ENCODE measurements at places on chromosomes 2 and 18.

GRCh38 chr2:64525317-64525613 lies 1.1 kb downstream of the AFTPH start:
- DNase-seq, result no peak

DNA sequence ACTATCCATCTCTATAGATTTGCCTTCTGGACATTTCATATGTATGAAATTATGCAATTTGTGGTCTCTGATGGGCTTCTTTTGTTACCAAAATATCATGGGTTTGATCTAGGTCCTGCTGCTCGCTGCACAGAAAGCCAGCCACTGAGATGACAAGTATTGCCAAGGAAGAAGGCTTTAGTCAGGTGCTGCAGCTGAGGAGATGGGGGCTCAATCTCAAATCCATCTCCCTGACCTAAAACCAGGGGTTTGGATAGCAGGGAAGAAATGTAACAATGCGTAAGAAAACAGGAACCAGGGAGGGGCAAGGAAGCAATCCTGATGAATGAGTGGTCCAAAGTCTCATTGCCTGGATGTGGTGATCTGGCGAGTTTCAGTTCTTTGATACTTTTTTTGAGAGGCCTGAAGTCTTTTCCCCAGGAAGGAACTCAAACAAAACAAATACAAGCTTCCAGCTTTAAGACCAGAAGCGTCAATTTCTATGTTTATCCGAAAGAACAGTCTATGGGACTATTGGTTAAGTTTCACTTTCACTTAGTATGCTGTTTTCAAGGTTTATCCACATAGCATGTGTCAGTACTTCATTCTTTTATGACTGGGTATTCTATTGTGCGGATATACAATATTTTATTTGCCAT lies 3.4 kb upstream of the CKAP2L start:
- DNase-seq, result no peak

GRCh38 chr2:17136877-17137276 lies 381.4 kb downstream of the RAD51AP2 start:
- no peak for DNase-seq

DNA sequence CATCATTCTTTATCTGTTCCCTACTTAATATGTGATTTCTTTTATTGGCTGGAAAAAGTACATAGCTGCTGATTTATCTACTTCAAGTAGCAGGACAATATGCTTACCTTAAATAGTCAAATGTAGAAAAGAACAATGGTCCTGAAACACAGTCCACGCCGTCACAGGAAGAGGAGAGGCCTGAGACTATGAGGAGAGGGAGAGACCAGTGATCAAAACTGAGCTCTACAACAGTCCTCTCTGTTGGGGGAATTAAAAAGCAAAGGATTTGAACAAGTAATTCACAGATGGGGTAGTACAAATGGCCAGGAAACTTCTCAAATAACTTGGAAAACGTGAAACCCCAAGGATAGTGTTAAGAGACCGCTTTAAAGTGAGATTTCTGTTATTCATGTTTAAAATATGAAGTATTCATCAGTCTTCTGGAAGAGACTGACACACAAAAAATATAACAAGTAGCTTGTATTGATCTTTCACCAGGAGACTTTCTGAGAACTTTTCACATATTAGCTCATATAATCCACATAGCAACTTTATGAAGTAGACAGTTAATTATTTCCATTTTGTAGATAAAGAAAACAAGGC lies 20.2 kb downstream of the SCYGR8 start:
- DNase-seq, result no peak

DNA sequence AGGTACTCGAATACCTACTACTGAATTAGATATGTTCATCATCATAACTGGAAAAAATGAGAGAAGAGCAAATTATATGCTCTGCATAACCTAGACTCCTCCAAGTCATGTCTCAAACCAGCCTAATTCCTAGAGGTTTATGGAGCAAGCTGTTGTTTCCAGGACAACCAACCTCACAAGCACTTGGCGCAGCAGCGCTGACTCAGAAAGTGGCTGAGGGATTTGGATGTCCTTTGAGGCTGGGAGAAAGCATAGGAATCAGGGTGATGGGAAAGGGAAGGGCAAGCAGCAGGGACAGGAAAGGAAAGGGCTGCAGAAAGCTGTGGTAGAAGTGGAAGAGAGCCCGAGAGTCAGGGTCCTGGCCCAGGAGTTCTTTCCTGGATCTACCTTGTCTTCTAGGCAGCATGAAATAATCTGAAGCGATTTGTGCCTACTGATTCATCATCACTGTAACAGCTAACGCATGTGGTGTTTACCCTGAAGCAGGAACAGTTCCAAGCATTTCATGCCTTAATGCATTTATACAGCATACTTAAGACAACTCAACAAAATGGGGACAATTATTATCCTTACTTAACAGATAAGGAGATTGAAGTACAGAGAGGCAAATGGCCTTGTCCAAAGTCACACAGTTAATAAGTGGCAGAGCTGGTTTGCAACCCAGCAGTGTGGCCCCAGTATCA lies 3.7 kb downstream of the PLEK start:
- DNase-seq, result no peak

DNA sequence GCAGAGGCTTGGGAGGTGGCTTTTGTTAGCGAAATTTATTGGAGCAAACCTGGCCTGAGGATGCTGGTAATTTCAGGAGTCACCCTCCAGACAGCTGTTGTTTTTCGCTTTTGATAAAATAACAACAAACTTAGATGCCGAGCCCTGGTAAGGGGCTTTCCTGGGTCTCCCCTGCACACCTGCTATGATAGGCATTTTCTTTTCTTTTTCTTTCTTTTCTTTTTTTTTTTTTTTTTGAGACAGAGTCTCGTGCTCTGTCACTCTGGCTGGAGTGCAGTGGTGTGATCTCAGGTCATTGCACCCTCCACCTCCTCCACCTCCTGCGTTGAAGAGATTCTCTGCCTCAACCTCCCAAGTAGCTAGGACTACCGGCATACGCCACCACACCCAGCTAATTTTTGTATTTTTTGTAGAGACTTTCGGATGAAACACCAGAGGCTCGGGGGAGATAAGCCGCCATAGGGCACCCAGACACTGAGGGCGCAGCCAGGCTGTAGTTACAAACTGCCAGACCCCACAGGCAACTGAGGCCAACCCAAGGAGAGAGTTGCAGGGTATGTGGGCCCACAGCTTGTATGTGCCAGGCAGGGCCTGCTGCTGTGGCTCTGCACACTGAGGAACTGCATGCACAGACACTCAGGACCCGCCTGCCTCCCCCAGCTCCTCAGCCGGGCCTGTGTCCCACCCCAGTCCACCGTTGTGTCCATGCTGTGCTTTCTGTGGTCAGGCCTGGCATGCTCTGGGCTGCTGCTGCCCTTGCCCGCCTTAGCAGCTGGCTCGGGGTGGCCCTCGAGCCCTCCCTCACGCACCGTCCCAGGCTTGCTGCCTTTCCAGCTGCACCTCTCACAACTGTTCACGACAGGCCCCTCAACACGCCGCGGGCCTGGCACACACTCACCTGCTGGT lies 3.9 kb downstream of the GYPC start:
- no peak for DNase-seq

DNA sequence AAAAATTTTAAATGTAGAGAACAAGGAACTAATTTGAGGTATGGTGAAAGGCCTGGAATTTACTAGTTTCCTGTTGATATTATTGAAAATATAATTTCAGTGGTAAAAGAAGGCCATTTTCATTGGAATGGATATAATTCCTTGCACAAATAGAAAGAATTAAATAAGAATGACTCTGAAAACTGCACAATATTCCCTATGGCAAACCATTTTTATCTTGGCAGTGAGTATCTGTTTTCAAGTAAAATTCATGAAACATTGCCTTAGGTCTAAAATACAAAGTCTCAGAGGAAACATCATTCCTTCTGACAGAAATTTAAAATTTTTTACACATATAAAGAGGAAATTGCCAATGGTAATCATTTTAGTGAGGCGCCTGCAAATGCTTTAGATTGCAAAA lies 1468.3 kb downstream of the LRP1B start:
- DNase-seq, result no peak

GRCh38 chr18:50700245-50701165 lies 119.3 kb downstream of the MRO start:
- DNase-seq, result no peak

- DNase-seq, result peak; percentile 7
Observed at GRCh38 chr2:72145289-72145657, 2.4 kb downstream of the CYP26B1 start.

- no peak for DNase-seq
Observed at GRCh38 chr2:150282357-150282756, 205.1 kb downstream of the RND3 start.

DNA sequence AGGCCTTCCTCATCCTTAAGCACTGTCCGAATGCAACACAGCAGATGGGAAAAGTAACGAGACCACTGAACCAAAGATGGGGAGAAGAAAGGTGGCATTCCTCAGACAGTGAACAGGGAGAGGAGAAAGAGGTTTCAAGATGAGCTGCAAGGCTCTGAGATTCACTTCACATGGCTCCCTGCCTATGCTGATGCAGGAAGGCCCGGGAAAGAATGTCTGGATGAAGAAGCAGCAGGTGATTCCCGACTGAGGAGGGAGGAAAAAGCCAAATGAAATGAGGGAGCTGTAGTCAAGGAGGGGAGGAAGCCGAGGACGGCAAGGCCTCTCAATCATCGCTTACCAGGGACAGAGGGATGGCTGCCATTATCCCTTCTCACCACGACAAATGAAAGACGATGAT lies 98.5 kb upstream of the BOD1L2 start:
- DNase-seq, result no peak

GRCh38 chr2:69796174-69796573 lies 33.3 kb upstream of the GMCL1 start:
- DNase-seq, result no peak

- DNase-seq, result peak; percentile 74
Observed at GRCh38 chr2:82317012-82317411, 2012.5 kb upstream of the LRRTM1 start.

DNA sequence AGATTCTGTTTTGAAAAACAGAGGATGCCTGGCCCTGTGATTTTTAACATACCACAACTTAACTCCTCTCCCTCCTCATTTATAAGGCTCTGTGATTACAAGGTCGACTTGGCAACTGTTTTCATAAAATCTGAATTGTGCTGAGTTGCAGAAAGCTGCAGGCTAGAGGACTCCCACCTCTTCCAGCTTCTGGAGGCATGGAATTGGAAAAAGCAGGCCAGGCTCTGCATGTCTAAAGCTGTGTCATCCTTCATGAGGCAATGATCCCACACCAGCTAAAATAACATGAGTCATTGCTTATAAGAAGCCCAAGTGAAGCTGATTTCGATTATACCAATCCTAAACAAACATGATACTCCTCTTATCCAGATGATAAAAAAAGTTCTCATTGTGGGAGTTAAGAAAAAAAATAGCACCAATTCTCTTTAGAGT lies 11.7 kb downstream of the ARHGAP28 start:
- no peak for DNase-seq

- no peak for DNase-seq
Observed at GRCh38 chr2:134244587-134244986, 9.3 kb upstream of the MGAT5 start.

DNA sequence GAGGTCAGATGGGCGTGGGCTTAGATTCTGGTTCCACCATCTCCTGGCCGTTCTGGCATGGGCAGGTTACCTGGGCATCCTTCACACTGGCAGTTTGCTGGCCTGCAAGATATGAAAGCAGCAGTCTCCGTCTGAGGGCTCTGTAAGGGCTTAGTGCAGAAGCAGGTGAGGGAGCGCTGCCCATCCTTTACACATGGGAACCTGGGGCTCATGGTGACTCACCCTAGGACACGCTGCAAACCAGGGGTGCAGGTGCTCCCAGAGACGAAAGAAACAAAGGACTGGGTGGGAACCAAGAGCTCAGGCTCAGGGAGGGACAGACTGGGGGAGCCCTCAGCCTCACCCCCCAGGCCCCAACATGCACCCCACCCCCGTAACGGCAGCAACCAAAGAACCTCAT lies 10.7 kb upstream of the ID2 start:
- DNase-seq, result no peak

DNA sequence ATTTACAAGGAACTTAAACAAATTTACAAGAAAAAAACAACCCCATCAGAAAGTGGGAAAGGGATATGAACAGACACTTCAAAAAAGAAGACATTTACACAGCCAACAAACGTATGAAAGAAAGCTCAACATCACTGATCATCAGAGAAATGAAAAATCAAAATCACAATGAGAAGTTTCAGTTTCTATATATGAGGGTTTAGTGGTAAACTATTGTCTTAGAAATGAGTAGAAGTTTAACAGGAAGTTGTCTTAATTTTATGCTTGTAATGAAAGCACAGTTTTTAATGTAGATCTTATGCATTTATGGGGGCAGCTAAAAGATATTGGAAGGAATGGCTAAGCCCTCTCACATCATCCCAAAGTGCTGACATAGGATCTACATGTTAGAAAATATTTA lies 325.4 kb downstream of the ERBB4 start:
- DNase-seq, result no peak

DNA sequence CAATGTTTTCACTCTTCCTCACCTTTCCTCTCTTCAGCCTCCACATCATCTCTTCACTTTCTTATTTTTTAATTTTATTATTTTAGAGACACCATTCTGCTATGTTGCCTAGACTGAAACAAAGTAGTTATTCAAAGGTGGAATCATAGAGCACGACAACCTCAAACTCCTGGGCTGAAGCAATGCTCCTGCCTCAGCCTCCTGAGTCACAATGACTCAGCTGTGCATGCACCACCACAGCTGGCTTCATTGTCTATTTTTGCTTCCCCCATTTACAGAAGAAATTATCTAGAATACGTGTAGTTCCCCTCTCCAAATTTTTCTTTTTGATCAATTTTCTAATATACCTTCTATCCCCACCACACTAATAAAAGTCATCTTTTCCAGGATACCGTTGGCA lies 911.5 kb upstream of the SOX11 start:
- no peak for DNase-seq

DNA sequence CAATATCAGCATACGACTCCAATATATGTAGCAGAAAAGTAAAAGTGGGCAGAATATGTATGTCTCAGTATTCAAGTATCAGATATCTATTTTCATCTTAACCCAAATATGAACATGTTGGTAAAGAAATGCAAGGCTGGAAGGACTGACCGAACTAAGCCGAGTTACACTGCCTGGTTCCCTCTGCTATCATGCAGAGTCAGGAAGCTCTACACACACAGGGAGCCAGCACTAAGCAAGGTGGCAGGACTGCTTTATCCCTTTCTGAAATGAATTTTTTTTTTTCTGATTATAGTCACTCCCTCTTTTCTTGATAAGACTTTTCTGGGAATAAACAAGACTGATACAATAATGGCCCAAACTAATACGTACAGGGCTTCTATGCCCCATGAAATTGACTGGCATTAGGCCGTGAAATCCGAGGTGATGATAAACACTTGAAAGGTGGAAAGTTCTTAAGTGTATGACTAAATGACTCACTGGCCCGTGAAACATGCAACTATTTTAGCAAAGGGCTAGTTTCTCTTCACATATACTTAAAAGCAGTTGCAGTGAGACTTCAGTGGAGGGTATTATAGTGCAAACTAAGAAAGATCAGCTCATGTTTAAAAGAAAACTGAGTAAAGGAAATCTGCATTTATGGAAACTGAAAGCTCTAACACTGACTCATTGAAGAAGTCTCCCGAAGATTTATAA lies 14.9 kb downstream of the DPP4 start:
- DNase-seq, result no peak

DNA sequence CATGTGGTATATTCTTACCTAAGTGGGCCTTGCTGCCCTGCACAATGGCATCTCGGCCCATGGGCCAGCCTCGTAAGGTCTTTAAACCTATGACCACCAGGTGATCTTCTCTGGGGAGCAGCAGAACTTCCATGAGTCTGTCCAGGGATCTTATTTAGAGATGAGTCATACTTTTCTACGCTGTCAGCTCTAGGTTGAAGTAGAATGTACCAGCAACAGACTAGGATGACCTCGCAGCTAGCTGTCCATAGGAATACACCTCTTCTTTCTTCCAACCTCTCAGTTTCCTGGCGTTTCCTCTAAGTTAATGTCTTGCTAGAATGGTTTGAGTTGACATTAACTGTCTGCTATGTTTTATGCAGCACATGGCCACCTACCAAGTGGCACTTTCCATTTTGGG lies 15.6 kb upstream of the CXCR4 start:
- DNase-seq, result no peak
